NCI-H460 (cell line): ENCODE measurements at places on chromosomes 3 and 15.
A peak's percentile ranks its signal among the peaks of the same experiment; 100 is the strongest.

- DNase-seq: no peak
Observed at GRCh38 chr15:59290295-59291212, 82.1 kb downstream of the MYO1E start.

GRCh38 chr3:130565224-130565623 is 48.2 kb downstream of the COL6A6 start:
- DNase-seq: no peak

DNA sequence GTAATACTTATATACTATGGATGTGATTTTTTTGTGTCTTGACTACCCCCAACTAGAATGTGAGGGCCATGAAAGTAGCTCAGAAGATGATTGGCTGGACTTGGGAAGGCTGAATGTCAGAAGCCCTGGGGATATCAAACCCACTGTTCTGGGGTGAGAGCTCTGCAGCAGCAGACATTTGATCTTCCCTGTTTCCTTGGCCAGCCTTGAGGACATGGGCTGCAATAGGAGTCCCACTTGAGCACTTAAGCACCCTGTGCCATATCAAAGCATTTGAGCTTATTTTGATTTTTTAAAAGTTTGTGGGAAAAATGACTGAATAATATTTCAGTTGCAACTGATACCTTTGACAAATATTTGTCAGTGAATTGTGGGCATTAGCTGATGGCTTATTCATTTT is 21.7 kb downstream of the GTF2E1 start:
- no peak for DNase-seq

DNA sequence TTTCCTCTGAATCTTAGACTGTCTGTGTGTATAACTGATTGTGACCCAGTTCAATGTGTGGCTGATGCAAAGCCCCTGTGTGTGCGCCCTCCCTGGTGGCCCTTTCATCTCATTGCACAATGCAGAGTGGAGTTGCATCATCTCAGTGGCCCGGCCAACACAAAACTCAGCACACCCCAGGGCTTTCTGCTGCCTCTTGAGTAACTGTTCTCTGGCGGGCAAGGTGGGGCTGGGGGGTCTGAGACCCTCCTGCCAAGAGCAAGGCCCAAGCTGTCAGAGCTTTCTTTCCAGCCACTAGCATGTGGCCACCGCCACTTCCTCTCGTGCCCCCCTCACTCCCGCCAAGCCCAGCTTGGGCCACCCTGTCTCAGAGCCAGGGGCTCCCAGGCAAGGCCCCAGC is 80.7 kb upstream of the ALDH1L1 start:
- peak; percentile 79 for DNase-seq

- DNase-seq: no peak
Observed at GRCh38 chr3:146658841-146659240, 53.7 kb upstream of the PLSCR5 start.

- no peak for DNase-seq
Observed at GRCh38 chr3:142866841-142867631, 21.8 kb downstream of the PCOLCE2 start.

GRCh38 chr15:72797834-72798233 is 14.3 kb upstream of the ADPGK start:
- DNase-seq: no peak

DNA sequence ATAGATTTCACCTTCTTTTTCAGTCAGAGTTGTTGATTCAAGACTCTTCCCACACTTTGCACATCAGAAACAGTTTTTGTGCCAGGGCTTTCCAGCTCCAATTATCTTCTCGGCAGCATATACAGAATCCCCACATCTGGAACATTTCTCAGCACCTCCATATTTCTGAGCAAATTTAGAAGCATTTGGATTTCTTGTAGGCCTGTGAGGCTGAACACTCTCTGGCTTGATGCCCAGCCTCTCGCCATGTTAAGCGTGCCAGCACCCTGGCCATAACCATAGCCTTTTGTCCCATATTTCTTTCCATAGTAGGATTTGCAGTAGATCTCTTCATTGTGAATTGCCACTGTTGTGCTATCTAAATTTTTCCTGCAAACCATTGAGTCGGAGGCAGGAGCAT is 28.3 kb downstream of the CD80 start:
- no peak for DNase-seq

DNA sequence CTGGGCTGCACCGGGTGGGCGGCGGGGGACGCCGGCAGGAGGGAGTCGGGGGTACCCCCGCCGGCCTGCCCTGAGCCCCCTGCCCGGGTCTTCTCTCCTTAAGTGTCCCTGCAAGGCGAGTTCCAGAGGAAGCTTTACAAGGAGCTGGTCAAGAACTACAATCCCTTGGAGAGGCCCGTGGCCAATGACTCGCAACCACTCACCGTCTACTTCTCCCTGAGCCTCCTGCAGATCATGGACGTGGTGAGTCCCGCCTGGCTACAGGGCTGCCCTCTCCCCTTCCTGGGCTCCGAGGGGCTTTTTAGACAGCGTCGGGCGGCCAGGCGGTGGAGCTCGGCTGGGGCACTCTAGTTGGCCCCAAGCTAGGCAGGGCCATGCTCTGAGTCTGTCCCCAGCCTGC is 480 bp downstream of the CHRNA7 start:
- DNase-seq: no peak

GRCh38 chr3:167740961-167741587 is 5.6 kb downstream of the SERPINI1 start:
- no peak for DNase-seq

- DNase-seq: no peak
Observed at GRCh38 chr3:171615686-171616085, 155.5 kb upstream of the TNIK start.

DNA sequence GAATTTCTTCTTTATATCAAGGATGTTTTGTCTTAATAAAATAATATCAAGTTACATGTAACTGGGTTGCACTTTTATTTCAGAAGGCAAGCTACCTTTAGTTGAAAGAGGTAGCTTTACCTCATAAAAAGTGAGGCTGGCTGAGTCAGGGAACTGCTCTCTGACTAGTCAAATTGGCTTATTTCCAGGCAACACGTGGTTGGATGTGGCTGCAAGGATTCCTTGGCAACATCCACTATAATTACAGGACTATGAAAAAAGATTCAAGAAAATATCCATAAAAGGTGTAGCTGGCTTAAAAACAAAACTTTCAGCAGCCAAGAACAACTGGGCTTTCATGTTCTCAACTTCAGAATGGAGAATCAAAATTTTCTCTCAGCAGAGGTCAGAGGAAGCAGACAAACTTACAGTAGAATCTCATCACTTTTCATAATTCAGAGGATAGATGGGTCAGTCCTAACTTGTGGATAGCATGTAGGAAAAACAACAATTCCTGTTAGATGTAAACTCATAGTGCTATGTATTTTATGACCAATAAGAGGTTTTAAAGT is 779.1 kb downstream of the MECOM start:
- no peak for DNase-seq

DNA sequence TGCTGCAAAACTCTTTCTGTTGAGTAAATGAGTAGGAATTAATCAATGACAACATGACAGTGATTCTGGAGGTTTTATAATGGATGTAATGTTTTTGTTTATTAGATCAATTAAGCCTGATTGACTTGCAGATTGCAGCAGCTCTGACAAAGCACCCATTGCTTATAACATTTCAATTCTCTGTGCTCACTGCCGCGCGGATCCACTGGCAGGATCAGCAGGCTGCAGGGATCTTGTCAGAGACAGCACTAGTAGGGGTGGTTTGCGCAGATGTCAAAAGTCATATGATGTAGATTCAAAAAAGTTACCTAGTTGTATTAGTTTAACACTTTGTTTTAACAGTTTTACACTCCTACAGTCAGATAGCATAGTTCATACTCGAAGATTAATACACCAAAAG is 93.4 kb downstream of the MBNL1 start:
- DNase-seq: no peak

- no peak for DNase-seq
Observed at GRCh38 chr3:117645561-117646242, 936.1 kb downstream of the TUSC7 start.

GRCh38 chr15:60839510-60840211 is 360.7 kb upstream of the ICE2 start:
- no peak for DNase-seq

DNA sequence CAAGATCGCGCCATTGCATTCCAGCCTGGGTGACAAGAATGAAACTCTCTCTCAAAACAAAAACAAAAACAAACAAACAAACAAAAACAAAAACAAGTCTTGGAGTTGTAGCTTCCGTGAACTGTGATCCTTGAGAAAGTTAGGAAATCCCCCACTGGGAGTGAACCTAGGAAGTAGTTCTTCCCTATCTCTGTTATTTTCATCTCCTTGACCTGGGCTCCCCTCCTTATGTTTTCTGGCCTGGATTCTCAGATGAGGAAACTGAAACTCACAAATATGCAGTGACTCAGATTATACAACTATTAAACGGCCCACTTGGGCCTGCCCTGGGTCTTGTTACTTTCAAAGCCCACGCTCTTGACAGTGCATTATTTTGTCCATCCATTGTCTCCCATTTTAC is 29.7 kb downstream of the SAXO2 start:
- no peak for DNase-seq

- no peak for DNase-seq
Observed at GRCh38 chr15:68511073-68511991, 67.5 kb upstream of the CORO2B start.

DNA sequence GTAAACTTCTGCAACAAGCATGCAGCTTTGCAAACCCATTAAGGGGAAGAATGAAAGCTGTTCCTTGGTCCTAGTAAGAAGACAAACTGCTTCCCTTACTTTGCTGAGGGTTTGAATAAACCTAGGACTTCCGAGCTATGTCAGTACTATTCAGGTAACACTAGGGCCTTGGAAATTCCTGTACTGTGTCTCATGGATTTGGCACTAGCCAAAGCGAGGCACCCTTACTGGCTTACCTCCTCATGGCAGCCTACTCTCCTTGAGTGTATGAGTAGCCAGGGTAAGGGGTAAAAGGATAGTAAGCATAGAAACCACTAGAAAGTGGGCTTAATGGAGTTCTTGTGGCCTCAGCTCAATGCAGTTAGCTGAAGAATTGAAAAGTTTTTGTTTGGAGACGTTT is 224.2 kb downstream of the P3H2 start:
- no peak for DNase-seq

GRCh38 chr3:40985195-40985594 is 214.1 kb upstream of the CTNNB1 start:
- no peak for DNase-seq

DNA sequence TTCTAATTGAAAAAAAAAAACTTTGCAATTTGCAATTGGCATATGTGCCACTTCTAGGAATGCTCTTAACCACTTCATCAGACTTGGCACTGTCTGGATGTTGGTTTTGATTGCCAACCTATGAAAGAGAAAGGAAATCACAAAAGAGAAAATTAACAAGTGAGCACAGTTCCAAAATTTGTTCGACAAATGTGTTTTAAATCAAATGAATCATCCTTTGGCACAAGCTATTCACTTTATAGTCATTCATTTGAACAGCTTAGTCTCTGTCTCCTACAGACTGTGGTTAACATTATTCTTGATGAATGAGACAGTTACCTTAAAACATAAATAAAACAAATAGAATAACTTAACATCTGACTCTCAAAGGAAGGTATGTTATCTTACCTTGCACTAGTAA is 265.0 kb downstream of the EPHA3 start:
- DNase-seq: no peak

DNA sequence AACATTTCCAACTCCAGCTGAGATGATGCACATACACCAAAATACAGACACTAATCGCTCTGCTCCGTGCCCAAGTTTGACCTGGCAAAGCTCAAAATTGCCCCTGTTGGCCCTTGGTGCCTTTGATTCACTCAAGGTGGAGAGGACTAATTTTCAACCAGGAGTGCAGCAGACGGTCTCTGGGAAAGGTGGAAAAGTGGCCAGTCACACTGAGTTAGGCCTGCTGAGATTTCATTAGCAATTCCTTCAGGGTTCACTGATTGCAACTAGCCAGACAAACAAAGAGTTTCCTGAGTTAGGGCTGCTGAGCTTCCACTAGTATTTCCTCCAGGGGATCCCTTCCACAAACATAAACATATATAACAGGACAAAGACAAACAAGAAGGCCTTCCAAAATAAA is 28.7 kb upstream of the LHFPL4 start:
- DNase-seq: no peak

GRCh38 chr3:184741259-184741556 is 29.3 kb upstream of the MAGEF1 start:
- DNase-seq: no peak

GRCh38 chr15:81373176-81373575 is 837 bp downstream of the TMC3 start:
- DNase-seq: no peak

DNA sequence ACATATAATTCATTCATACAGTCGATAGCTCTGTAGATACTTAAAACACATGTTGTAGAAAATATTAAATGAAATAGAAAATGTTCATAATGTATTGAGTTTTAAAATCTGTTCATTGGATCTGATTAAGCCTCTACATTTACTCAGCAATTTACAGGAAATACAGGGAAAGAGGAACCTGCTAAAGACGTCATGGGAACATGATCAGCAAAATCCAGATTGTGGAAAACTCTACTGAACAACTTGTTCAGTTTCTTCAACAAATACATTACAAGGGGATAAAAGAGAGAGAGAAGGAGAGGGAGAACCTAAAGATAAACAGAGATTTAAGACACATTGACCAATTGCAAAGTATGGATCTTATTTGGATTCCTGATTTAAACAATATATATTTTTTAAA is 46.7 kb downstream of the KLHL6 start:
- DNase-seq: no peak
